ENCODE measurements at places on chromosomes 13 and 19.

DNA sequence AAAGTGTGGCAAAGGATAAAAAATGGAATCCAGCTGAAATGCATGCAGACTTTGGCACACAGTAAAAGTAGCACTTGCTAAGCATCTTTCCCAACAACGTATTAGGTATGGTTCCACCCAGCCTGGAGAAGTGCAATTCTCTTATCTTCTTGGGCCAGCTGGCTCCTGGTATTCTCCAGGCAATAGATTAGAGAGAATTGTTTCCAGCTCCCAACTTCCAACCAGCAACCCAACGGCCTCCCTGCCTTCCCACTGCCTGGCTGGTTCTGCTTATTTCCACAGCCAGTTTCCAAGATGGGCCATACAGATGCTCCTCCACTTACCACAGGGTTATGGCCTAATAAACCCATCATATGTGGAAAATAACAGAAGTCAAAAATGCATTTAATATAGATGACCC, 133.4 kb downstream of the OXGR1 start:
- no peak for DNase-seq

DNA sequence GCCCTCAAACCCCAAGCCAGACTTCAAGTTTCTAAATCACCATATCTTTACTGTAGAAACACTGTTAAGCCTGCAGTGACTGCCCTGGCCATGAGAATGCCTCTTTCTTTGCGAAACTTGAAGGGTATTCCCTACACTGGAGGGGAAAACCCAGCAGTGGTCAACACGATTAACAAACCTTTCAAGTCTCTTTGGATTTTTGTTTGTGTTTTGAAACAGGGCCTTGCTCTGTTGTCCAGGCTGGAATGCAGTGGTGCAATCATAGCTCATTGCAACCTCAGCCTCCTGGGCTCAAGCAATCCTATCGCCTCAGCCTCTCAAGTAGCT, 17.4 kb upstream of the POMP start:
- DNase-seq: no peak

GRCh38 chr19:17835182-17836006, 12.4 kb downstream of the JAK3 start:
- no peak for DNase-seq

DNA sequence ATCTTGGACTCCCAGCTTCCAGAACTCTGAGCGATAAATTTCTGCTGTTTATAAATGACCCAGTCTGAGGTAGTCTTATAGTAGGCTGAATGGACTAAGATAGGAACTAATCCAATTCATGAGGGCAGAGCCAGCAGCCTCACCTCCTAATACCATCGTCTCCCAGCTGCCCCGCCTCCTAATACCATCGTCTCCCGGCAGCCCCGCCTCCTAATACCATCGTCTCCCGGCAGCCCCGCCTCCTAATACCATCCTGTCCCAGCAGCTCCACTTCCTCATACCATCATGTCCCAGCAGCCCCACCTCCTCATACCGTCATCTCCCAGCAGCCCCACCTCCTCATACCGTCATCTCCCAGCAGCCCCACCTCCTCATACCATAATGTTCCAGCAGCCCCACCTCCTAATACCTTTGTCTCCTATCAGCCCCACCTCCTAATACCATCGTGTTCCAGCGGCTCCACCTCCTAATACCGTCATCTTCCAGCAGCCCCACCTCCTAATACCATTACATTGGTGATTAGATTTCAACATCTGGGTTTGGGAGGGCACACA, 2.4 kb upstream of the ARGLU1 start:
- no peak for DNase-seq

DNA sequence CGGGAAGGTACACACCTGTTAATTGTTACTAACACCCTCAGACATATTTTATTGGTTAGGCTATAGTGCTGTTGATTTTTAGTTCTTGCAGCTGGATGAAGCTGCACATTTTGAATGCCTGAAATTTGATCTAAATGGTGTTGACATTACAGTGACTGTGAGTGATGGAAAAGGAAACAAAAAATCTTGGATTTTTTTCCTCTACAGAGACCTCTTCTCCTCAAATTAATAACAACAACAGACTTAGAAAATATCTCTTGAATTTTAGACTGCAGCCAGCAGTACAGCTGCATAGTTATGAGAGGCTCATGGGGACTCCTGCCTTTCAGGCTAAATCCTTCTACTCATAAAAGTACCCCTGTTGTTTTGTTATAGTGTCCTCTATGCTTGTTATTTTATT, 500.5 kb upstream of the SPRY2 start:
- no peak for DNase-seq

GRCh38 chr13:94153586-94153985, 325.9 kb downstream of the DCT start:
- no peak for DNase-seq

- peak; percentile 78 for DNase-seq
Observed at GRCh38 chr13:51731759-51732158, 72.2 kb downstream of the DHRS12 start.

GRCh38 chr19:55246462-55247451, 12.1 kb downstream of the PPP6R1 start:
- no peak for DNase-seq

DNA sequence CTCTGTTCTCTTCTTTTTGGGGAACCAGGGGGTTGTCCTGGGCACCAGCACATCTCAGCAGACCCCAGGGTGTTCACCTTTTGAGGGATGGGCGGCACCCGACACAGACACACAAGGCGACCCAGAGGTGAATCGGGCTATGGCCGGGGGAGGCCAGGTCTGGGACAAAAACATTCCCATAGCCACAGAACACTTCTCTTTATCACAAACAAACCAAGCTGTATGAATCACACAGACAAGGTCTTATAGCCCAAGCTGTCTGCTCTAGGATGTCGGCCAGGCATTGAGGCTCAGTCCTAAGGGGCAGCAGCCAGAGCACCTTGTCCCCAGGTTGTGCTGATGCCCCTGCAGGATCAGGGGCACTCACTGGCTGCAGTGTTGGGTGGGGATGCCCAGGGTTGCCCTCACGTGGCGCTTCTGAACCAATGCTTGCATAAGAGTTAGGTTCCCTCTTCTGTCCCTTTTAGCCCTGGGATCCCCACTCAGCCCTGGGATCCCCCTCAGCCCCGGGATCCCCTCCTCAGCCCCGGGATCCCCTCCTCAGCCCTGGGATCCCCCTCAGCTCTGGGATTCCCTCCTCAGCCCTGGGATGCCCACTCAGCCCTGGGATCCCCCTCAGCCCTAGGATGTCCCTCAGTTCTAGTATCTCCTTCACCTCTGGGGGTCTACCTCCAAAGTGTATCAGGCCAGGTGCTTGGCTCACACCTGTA, 26.9 kb downstream of the MAU2 start:
- DNase-seq: no peak

GRCh38 chr19:8393871-8394250, 3.7 kb downstream of the RAB11B start:
- DNase-seq: no peak

GRCh38 chr19:556611-557382, 12.9 kb downstream of the GZMM start:
- DNase-seq: no peak

- no peak for DNase-seq
Observed at GRCh38 chr13:46293436-46293835, 81.7 kb downstream of the LRRC63 start.

DNA sequence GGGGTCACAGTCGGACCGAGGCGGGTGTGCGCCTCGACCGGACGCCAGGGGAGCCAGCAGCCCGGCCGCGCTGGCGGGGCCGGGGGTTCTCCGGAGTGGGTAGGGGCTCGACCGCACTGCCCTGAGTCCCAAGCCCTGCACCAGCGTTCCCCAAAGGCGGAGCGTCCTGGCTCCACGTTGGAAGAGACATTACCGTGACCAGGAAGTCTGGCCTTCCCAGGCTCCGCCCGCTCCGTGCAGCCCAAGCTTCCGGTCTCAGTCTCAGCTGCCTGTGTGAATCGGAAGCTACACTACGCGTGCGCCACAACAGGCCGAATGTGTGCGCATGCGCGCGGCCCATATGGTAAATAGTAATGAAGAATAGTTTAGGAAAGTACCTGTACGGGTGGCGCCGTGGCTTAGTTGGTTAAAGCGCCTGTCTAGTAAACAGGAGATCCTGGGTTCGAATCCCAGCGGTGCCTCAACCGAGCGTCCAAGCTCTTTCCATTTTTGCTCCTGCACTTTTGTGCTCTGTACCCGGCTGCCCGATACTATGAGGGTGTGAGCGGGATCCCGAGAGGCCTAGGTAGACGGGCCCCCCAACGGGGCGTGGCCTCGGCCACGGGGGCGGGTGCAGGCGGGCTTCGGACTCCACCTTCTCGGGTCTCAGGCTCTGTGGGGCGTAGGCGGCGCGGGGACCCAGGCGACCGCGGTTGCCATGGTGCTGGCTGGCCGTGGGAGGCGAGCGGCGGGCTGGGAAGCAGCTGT, 17.3 kb upstream of the LRP3 start:
- DNase-seq: peak; percentile 98

DNA sequence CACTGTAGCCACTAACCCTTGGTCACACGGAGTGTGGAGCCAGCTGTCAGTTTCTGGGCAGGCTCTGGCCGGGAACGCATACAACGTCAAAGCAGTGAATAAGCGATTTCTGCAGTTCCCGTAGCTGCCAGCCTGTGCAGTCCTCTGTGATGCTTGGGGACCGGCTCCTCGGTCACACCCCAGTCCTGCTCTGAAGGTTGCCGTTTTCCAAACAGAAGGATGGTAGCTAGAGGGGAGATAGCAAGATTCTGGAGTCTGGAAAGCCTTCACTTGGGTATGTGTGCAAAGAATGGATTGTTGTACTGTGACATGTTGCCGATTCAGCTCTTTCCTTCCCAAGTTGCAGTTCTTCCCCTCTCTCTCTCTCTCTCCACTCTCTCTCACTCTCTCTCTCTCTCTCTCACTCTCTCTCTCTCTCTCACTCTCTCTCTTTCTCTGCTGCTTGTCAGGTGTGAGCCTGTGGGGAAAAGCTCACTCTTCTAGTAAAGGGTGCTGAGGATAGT, 38.7 kb upstream of the C1QTNF9 start:
- peak; percentile 72 for DNase-seq

DNA sequence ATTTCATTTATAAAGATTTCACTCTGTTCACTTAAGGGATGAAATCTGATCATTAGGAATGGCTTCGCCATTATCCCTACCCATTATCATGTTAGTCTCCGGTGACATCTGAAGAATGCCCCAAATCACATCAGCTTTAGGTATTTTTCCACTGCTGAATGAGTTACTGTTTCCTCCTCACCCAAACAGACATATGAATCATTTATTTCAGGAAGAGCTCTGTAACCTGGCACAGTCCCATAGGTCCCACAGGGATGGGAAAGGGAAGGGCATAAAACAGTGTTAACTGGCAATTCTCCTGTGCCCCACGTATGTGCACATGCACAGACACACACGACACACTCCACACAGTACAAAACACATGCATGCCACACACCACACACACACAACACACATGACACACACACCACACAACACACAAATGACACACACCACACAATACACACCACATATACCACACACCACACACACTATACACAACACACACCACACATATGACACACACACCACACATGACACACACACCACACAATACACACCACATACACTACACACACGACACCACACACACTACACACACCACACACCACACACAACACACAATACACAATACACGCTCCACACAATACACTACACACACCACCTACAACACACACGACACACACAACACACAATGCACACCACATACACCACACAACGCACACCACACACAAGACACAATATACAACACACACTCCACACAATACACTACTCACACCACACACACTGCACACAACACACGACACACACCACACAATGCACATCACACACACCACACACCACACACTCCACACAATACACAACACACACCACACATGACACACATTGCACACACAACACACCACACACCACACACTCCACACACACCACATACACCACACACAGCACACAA, 15.4 kb downstream of the TMEM255B start:
- DNase-seq: peak; percentile 59

DNA sequence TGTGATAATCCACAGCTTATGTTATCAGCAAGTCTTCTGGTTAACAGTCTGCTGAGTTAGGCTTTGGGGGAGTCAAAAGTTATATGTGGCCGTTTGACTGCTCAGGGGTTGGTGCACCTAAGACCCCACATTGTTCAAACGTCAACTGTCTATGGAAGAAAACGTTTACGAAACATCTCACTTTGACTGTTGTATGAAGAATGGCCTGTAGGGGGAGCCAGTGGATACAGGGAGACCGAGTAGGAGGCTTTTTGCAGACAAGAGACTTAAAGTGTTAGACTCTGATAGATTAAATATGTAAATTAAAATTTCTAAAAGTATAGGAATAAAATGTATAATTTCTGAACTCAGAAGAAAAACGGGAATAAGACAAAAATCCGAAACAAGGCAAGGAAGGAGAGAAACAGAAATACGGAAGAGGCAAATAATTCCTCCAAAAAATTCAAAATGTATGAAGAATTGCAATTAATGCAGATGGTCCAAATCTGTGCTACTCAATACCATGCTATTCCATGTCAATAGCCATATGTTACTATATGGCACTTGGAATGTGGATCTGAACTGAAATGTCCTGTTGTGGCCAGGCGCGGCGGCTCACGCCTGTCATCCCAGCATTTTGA, 37.8 kb downstream of the TNFSF14 start:
- peak; percentile 64 for DNase-seq

- DNase-seq: no peak
Observed at GRCh38 chr19:54792814-54793213, 10.6 kb upstream of the KIR2DL4 start.
